Endothelial cell of coronary artery (primary cell): ENCODE measurements at places on chromosomes 7 and 10. TPM values are rescaled to one million over a fixed set of nuclear protein-coding genes. Genes with fewer than 3 reads are reported as not detected.

MLXIPL gene
- not detected in 2 replicates for total RNA-seq

GRM3 gene
- not detected in 2 replicates for total RNA-seq

INTS1 gene
- 37.2 and 39.2 TPM in 2 replicates for total RNA-seq

EPO gene
- total RNA-seq, result not detected in 2 replicates

AGR3 gene
- total RNA-seq, result not detected in 2 replicates

STAG3 gene
- total RNA-seq, result 0.09 and 0.19 TPM in 2 replicates

TSPAN33 gene
- total RNA-seq, result 0.27 and 0.38 TPM in 2 replicates

PLEKHS1 gene
- not detected in 2 replicates for total RNA-seq

ST8SIA6 gene
- total RNA-seq, result 0.72 and 2.4 TPM in 2 replicates

ZP3 gene
- 1.1 and 2.7 TPM in 2 replicates for total RNA-seq

MRM2 gene
- total RNA-seq, result 12.0 and 12.1 TPM in 2 replicates

ELFN1 gene
- total RNA-seq, result 0.28 and 1.2 TPM in 2 replicates

HYAL4 gene
- under 0.01 TPM in 1 of 2 replicates, not detected in the other for total RNA-seq

CCL24 gene
- 0.28 TPM in 1 of 2 replicates, not detected in the other for total RNA-seq

RFC2 gene
- total RNA-seq, result 16.2 and 31.4 TPM in 2 replicates

RARRES2 gene
- 0.09 TPM in 1 of 2 replicates, not detected in the other for total RNA-seq

TMEM130 gene
- not detected in 2 replicates for total RNA-seq

ASZ1 gene
- total RNA-seq, result not detected in 2 replicates

CLCN1 gene
- total RNA-seq, result not detected in 2 replicates

EPHA1 gene
- total RNA-seq, result 0.18 TPM in 1 of 2 replicates, not detected in the other

GPR85 gene
- 0.19 and 2.8 TPM in 2 replicates for total RNA-seq

NEUROD6 gene
- not detected in 2 replicates for total RNA-seq

TMEM270 gene
- total RNA-seq, result not detected in 2 replicates
